ENCODE measurements at places on chromosomes 11 and 22. TPM values are rescaled to one million over a fixed set of nuclear protein-coding genes. Genes with fewer than 3 reads are reported as not detected.

- DNase-seq, result no peak
- no peaks in the 10 kb centered on the region for H3K27me3 ChIP-seq
These were observed 651.6 kb upstream of the ANO5 start for GRCh38 chr11:21541187-21541751.

- DNase-seq, result no peak
- H3K27ac ChIP-seq, result no peak overlapping the region
- peaks cover 4% of the 10 kb centered on the region for H3K36me3 ChIP-seq
These were observed 25.9 kb downstream of the ALG9 start for GRCh38 chr11:111845276-111846028.

The C1QTNF6 gene
- 1.4 TPM for total RNA-seq

- peaks cover 4% of the 10 kb centered on the region for H3K36me3 ChIP-seq
- H3K4me1 ChIP-seq, result peaks cover 98% of the 10 kb centered on the region
- no peak overlapping the region for H3K4me3 ChIP-seq
- H3K27ac ChIP-seq, result no peak overlapping the region
- H3K27me3 ChIP-seq, result no peaks in the 10 kb centered on the region
- DNase-seq, result no peak
These were observed 31.6 kb downstream of the MARK2 start for GRCh38 chr11:63870351-63871140.

The ALG8 gene
- 11.2 TPM for total RNA-seq

The HIC2 gene
- total RNA-seq, result 3.7 TPM

The ARHGAP20 gene
- total RNA-seq, result 5.1 TPM

DNA sequence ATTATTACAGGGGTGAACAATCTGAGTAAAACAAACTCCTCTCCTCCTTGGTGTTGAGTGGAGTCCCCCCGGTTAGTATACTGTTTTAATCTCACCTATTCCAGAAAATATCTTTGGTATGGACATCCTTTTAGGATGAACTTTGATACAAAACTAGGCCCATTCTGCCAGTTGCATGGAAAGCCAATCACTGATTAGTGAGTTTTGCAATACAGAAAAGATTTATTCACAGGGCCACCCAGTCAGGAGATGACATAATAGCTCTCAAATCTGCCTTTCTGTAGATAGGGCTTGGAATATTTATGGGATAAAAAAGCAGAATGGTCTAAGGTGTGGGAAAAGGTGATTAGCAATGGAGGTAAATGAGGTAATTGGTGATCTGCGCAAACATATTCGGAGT, 30.3 kb upstream of the SLC22A25 start:
- no peak for DNase-seq
- H3K4me3 ChIP-seq, result no peak overlapping the region
- H3K27ac ChIP-seq, result no peak overlapping the region
- no peaks in the 10 kb centered on the region for H3K4me1 ChIP-seq
- H3K36me3 ChIP-seq, result no peaks in the 10 kb centered on the region

GRCh38 chr22:45585437-45585755, 82.7 kb downstream of the FBLN1 start:
- no peaks in the 10 kb centered on the region for H3K27me3 ChIP-seq
- no peak overlapping the region for H3K4me3 ChIP-seq
- peaks cover 33% of the 10 kb centered on the region for H3K4me1 ChIP-seq
- DNase-seq, result no peak
- peaks cover 7% of the 10 kb centered on the region for H3K36me3 ChIP-seq

GRCh38 chr11:22670830-22671229, 4.4 kb downstream of the GAS2 start:
- no peak overlapping the region for H3K4me3 ChIP-seq
- H3K27me3 ChIP-seq, result no peaks in the 10 kb centered on the region
- no peak overlapping the region for H3K27ac ChIP-seq
- no peak for DNase-seq

- H3K36me3 ChIP-seq, result no peaks in the 10 kb centered on the region
- H3K4me1 ChIP-seq, result no peaks in the 10 kb centered on the region
- H3K27me3 ChIP-seq, result peaks cover 72% of the 10 kb centered on the region
- no peak overlapping the region for H3K27ac ChIP-seq
- H3K4me3 ChIP-seq, result no peak overlapping the region
These were observed 73.5 kb downstream of the BRD1 start for GRCh38 chr22:49753961-49754695.

DNA sequence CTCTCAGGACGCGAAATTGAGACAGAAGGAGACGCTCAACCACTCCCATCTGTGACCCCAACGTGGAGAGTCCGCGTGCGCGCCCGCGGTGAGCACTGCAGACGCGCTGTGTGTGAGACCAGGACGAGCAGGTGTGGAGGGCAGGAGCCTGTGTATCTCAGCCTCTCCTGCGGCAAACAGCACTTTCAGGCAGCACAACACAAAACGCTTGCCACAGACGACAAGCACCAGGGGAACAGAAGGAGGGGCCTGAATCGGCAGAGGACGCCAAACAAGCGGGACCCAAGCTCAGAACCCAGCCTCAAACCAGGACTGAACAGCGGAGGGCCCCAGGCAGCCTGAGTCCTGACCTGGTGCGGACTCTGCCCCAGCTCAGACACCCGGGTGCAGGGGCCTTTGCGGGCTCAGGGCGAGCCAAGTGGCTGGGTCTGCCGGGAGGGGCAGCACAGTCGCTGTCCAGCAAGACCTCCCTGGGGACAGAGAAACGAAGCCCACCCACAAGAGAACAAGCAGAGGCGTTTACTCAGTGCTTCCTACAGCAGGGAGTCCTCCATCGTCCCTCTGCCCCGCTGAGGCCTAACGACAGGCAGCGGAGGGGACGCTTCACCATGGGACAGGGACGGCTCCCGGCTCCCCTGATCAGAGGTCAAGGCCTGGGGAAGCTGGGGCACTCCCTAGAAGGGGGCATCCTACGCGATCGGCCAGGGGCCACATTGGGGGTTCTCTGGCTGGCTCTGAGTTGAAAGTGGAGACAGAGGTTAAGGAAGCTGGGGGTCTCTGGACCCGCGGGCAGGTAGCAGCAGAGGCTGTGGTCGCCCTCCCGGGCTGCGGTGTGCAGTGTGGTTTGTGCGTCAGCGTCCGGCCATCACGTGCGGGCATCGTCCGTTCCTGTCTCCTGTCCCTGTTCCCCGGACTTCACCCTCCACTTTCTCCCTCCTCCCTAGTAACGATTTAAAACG, 560.8 kb downstream of the BRD1 start:
- no peaks in the 10 kb centered on the region for H3K4me1 ChIP-seq
- H3K36me3 ChIP-seq, result no peaks in the 10 kb centered on the region
- DNase-seq, result no peak

The MCHR1 gene
- 0.33 TPM for total RNA-seq

The KCNK7 gene
- total RNA-seq, result 0.99 TPM
